Stimulated activated CD8-positive, alpha-beta memory T cell treated with anti-CD3 and anti-CD28 coated beads, Interleukin-15, amount 100 ng/mL, for 24 hours (primary cell): ENCODE measurements at places on chromosomes 7 and 10.

- no peak for DNase-seq
Observed at GRCh38 chr10:33228426-33228825, 106.0 kb downstream of the NRP1 start.

- DNase-seq = no peak
Observed at GRCh38 chr10:11822026-11822756, 965 bp upstream of the PROSER2 start.

- DNase-seq = no peak
Observed at GRCh38 chr10:132516771-132517725, 20.5 kb upstream of the INPP5A start.

GRCh38 chr7:159034988-159035387, 109.7 kb downstream of the VIPR2 start:
- DNase-seq = no peak

DNA sequence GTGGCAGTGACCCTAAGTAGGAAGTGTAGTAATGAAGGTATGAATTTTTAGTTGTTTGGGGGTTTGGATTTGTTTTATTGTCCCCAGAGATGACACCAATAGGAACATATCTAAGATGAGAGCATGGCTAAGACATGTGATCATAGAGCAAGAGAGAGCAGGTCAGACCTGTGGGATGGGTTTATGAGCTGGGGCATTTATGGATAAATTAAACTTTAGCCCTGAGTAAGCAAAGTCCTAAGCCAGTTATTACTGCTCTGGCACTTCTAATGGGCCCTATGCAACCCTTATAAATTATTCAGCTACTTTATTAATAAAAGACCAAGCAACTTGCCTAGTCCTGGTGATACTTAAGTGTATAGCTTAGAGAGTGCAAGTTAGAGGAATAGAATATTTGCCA, 85.1 kb downstream of the LRRC4 start:
- no peak for DNase-seq

GRCh38 chr7:70744492-70744891, 387.5 kb upstream of the GALNT17 start:
- DNase-seq = no peak

- DNase-seq = no peak
Observed at GRCh38 chr10:21976739-21977138, 26.8 kb downstream of the DNAJC1 start.

GRCh38 chr10:53361281-53361680, 588.7 kb upstream of the MBL2 start:
- DNase-seq = no peak
